LHCN-M2 (cell line): ENCODE measurements at places on chromosomes 2 and 18. TPM values are rescaled to one million over a fixed set of nuclear protein-coding genes. Genes with fewer than 3 reads are reported as not detected.

CAMKMT gene
- 6.2 and 10.1 TPM in 2 replicates for total RNA-seq

LRPPRC gene
- 62.1 and 71.7 TPM in 2 replicates for total RNA-seq

POTEC gene
- not detected in 2 replicates for total RNA-seq

DYSF gene
- 44.2 and 59.5 TPM in 2 replicates for total RNA-seq

DNA sequence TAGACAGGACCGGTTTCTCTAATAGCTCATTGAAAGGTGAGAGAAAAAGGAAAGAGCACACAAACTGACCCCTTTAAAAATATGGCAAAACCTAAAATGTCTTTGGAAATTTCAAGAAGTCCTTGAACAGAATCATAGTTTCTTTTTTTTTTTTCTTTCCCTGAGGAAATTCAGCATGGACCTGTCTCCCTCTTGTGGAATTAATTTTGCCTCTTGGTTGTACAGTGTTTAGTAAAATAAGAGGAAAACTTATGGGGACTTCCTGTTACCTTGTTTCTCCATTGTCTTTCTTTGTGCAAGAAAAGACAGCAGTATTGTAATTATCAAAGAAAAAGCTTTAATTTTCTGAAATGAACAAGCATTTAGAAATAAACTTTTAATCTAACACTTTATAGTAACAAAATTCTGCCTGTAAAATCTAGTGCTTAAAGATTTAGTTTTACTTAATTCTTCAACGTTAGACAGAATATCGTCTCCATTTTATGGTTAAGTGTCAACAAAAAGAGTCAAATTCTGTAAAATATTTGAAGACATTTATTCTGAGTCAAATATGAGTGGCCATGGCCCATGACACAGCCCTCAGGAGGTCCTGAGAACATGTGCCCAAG lies 176.3 kb upstream of the NABP1 start:
- peak; percentile 59 for DNase-seq

GRCh38 chr2:45438872-45439665 lies 172.0 kb downstream of the SRBD1 start:
- no peak for DNase-seq

DNA sequence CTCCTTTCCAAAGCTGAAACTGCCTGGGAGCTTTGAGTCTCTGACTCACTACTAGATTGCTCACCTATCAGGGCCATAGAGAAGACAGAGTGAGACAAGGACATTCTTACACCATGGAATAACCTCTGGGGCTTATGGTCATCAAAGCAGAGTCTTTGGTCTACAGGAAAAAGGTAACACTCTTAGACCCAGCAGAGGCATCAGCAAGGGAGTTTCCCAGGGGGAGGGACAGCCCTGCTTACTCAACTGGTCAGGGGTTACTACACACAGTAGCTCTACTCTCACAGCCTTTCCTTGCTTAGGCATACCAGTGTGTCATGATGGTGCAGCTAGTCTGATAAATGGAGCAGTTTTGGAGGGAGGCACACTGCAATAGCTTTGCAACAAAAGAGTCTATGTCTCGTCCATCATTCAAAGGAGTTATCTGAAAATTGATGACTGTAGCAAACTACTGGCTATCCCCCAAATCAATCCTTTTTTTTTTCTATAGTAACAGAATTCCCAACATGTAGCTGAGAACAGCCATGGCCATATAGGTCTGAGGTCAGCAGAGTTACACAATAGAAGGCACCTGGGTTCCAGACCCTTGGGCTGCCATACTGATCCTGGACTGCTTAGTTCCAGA lies 22.4 kb upstream of the CD28 start:
- peak; percentile 89 for DNase-seq

DNA sequence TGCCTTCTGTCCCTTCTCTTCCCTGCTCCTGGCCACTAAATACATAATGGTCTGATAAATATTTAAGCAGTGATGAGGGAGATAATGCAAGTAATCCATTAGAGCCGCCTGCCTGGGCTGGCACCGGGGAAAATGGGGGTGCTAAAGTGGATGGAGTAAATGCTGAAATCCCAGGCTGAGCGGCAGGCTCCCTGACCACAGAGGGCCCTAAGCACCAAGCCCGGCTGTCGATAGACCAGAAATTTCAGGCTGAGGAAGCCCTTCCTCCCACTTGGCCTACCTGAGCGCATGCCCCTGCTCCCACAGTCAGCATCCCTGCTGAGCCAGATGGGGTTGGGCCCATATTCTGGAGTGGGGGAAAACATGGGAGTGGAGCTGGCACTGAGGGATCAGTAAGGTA lies 197.5 kb upstream of the SKOR2 start:
- no peak for DNase-seq

DNA sequence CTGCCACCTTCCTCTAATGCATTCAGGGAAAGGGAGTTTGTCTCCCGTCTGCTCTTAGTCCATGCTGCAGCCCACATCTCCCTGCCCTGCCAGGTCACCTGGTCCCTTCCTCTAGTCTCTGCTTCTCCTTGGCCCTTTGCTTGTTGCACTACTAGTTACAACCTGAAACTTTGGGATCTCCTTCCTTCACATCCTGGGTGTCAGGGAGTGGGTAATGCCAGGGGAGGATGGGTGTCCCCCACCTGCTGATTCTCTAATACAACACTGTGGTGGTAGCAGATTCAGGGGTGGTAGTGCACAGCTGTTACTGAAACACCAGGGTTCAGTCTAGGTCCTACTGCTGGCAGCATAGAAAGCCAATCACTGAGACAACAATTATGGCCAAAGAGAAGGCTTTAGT lies 31.2 kb upstream of the COX7A2L start:
- DNase-seq, result no peak

DNA sequence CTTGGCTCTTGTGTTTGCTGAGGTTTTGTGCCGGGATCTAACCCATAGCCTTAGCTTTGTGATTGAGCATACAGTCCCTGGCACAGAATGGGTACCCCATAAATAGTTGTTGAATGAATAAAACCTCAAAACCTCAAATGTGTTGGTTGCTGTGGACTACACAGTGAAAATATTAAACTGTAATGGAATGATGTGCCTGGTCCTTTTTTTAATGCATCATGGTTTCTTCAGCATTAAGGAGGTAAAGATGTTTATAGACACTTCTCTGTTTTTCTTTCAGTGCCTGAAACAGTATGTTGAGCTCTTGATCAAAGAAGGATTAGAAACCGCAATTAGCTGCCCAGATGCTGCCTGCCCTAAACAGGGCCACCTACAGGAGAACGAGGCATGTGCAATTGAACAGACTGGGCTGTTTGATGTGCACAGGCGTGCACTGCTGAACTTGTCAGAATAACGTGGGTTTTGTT lies 97.0 kb downstream of the RNF144A start:
- DNase-seq, result no peak

GRCh38 chr2:118490330-118490729 lies 357.1 kb downstream of the EN1 start:
- DNase-seq, result no peak

- DNase-seq, result no peak
These were observed 3.5 kb upstream of the EMILIN1 start for GRCh38 chr2:27074738-27075565.

DNA sequence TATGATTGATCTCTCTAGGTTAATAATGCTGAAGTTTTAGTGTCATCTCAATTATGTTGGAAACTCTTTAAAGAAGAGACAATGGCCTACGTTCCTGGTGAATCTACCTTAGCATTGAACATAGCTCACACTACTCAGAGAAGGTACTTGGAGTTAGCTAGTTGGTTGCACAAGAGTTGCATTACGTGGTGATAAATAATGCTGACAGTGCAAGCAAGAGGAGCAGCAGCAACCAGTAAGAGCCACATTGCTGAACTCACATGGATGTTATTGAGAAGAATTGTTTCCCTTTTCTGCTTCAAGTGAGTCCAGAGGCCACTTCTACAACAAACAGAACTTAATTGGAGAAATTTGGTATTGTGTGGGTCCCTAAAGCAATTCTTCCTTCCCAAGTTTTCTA lies 737.1 kb downstream of the TDRD15 start:
- DNase-seq, result no peak

DNA sequence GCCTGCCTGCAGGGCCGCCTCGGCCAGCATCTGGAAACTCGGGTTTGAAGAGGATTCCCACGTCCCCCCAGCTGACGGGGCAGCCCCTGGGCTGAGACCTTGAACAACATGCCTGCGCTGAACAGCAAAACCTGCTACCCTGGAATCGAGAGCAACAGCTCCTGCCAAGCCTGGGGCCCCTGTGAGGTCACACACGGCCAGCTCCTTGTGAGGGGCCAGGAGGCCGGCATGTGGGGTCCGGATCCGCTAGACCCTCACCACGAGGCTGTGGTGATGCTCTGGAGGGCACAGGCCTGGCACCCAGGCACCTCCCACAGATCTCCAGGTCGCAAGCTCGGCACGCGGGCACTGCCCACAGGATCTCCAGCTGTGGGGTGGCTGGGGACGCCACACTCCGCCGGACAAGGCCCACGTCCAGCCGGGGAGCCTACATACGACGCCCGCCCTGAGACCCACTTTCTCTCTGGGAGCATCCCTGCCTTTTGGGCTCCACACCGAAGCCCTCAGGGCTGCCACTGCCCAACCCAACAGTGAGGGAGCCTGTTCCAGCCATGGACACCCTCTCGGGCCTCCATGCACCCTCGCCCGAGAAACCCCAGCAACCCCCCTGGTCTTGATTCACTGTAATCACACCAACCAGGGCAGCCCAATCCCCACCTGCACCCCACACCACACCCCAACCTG lies 34.1 kb downstream of the SLC66A2 start:
- no peak for DNase-seq

GRCh38 chr2:42944779-42945415 lies 152.5 kb upstream of the HAAO start:
- DNase-seq, result peak; percentile 68

GRCh38 chr2:19979932-19980331 lies 10.0 kb downstream of the WDR35 start:
- DNase-seq, result no peak

- DNase-seq, result no peak
These were observed 7.7 kb downstream of the PSD4 start for GRCh38 chr2:113181258-113182051.

DNA sequence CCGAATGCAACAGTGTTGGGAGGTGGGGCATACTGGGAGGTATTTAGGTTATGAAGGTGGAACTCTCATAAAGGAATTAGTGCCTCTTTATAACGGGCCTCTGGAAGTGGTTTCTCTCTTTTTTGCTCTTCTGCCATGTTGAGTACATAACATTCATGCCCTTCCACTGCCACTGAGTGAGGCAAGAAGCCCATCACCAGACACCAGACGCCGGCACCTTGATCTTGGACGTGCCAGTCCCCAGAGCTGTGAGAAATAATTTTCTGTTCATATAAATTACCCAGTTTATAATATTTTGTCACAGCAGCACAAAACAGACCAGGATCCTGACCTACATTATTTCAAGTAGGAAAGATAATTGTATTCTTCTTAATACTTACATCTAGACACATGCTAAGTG lies 320.2 kb downstream of the NRXN1 start:
- no peak for DNase-seq

DNA sequence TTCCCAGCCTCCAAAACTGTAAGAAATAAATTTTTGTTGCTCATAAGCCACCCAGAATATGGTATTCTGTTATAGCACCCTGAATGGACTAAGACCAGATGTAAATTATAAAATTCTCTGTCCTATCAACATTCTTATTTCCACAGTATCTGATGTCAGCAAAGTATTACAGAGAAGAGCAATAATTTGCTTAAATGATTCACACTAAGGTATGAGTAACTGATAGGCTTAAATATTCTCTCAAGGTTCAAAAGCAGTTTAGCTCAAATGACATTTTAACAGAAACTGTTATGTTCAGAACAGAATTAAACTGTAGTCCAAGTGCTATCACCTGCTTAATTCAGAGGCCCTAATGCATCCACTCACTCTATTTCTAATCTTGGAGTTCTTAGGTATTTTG lies 12.8 kb downstream of the SESTD1 start:
- peak; percentile 19 for DNase-seq

DNA sequence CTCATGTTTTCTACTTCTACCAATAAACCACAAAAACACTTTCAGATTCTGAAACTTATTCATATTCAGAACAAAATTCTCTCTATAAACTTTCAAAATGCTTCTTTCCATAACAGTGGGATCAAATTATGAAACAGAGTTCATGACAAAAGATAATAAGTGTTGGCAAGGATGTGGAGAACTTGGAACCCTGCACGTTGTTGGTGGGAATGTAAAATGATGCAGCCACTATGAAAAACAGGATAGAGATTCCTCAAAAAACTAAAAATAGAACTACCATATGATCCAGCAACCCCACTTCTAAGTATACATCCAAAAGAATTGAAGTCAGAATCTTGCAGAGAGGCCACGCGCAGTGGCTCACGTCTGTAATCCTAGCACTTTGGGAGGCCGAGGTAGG lies 45.4 kb downstream of the GEMIN6 start:
- no peak for DNase-seq

DNA sequence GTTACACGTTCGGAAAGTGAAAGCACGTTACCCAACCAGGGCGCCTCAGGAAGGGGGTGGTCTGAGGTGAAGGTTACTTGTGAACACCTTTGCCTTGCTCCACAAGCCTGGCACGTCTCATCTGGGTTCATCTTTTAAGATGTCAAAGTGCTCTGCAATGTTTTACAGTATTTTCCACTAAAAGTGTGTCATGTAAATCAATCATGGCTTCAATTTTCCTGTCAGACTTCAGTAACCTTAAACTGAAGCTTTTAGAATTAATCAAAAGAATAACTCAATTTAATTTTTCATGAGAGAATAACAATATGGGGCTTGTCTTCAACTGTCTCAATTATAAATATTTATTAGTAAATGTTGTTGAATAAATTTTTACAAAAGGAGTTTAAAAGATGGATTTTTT lies 93.3 kb upstream of the FANCL start:
- DNase-seq, result no peak

GRCh38 chr2:144607099-144607498 lies 87.2 kb upstream of the ZEB2 start:
- no peak for DNase-seq

DNA sequence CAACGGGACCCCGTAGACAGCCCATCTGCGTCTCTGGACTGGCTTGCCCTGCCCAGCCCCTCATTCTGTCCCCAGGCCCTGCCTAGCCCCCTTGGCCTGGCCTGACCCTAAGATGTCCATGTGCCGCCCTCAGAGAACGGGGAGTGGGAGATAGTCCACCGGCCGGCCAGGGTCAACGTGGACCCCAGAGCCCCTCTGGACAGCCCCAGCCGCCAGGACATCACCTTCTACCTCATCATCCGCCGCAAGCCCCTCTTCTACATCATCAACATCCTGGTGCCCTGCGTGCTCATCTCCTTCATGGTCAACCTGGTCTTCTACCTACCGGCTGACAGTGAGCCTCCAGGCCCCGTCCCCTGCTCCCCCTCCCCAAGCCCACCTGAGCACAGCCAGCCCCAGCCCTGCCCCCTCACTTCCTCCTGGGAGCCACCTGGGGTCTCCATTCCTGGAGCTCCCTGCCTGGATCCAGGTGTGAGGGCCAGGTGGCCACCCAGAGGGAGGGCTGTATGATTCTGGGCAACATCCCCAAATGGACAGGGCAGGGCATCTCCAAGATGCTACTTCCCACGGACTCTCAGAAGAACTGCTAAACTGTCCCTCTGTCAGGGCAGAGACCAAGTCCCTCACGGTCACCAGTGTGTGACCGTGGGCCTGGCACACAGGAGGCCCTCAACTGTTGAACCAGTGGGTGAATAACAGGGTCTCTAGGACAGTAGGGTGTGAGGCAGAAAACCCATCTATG lies 4.0 kb downstream of the CHRND start:
- no peak for DNase-seq

- peak; percentile 84 for DNase-seq
These were observed 53.4 kb downstream of the LIMS1 start for GRCh38 chr2:108587621-108588020.
